Cortex of kidney (tissue), 1 donor: ENCODE measurements at places on chromosomes 7 and 10.

DNA sequence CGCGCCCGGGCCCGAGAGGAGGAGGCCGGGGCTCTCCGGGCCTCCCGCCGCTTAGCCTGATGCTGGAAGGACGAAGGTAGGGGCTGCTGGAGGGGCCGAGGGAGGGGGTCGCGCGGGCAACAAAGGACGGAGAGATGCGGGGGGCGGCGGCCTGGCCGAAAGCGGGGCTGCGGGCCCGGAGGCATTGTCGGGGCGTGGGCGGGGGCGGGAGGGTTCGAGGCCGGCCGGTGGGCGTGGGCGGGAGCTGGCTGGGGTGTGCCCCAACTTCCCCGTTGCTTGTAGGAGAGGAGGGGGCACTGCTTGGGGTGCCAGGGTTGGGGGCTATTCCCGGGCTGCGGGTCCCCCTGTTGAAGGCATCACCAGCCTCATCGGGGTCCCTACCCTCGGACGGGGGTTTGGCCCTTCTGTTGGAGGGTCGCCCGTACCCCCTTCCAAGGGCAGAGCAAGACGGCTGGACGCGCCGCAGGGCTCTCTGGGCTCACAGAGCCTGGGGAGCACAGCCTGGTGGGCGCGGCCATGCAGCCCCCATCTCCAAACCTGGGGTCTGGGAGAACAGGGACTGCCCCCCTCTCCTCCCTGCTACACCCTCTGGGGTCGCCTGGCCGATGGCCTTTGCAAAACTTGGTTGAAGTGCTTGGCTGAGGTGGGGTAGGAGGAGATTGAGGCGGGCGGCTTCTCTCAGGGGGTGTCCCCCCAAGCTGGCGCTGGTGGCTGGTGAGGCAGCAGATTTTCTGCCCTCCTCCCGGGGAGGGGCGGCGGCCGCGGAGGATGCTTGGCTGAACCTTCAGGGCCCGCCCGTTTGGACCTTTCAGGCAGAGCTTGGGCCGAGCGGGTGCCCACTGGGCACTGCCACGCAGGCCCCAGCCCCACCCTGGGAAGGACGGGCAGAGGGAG is 699 bp downstream of the CLIP2 start:
- no peak for DNase-seq

GRCh38 chr10:97490592-97490991 is 7.6 kb downstream of the MMS19 start:
- DNase-seq, result no peak

DNA sequence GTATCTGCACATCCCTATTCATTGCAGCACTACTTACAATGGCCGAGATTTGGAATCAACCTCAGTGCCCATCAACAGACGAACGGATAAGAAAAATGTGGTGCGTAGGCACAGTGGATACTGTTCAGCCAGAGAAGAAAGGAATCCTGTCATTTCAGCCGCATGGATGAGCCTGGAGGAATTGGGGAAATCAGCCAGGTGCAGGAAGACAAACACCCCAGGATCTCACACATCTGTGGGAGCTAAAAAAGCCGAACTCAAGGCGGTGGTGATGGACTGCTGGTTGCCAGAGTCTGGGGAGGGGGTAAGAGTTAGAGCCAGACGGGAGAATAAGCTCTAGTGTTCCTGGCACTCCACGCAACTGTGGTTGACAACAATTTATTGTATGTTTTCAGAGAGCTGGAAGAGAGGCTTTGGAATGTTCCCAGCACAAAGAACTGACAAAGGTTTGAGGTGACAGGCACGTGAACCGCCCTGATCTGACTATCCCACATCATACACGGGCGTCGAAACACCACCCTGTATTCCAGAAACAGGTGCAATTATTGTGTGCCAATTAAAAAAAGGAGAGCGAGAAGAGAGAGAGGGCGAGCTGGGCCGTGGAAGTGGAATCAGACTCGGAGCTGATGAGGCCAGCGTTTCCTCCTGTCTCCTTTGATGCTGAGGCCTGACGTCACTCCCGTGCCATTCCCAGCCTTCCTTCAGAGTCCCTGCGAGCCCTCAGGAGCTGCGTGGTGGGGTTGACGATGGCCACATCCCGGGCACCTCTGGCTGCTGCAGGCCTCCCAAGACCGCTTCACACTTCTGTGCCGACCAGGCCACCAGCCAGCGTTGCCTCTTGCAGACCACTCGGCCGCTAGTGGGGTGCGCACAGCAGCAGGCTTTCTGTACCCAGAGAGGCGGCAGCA is 189.5 kb downstream of the DNAJB6 start:
- no peak for DNase-seq

- DNase-seq, result no peak
Observed at GRCh38 chr7:148835854-148836253, 48.2 kb downstream of the EZH2 start.

DNA sequence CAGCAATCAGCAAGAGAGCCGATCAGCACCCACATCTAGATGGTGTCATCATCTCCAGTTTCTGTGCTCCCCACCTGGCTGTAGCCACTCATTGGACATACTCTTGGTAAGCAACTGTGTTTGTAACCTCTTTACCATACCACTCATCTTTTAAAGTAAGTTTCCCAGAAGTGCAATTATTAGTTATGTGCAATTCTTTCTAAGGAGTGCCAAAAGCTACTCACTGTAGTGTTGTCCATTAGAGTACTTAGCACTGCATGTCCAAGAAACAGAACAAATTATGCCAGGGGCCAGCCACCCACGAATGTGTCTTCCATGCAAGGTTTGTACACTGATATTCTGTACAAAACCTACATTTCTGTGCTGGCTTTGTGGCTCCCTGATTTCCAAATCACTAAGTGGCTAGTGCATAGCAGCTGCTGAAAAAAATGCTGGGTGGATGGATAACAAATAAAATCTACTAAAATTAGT is 131.9 kb downstream of the SRPK2 start:
- DNase-seq, result no peak

- DNase-seq, result no peak
Observed at GRCh38 chr10:130169136-130169859, 33.1 kb downstream of the GLRX3 start.

GRCh38 chr10:86773498-86773897 is 17.1 kb downstream of the BMPR1A start:
- no peak for DNase-seq

DNA sequence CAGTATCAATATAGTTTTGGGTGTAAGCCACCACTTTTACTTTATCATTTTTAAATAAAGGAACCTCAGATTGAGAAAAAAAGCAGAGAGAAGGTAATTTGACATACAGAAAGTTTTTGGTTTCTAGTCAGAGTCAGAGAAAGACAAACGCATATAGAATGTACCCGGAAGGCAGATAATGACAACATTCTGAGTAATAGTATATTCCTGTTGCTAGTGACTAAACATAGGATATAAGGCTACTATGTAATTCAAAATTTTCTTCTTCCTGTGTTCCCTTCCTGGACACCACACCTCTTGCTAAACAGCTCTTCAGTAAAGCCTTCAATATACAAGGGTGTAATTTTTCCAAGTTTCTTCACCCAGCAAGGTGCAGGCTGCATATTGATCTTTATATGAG is 597.6 kb downstream of the PCDH15 start:
- DNase-seq, result no peak

DNA sequence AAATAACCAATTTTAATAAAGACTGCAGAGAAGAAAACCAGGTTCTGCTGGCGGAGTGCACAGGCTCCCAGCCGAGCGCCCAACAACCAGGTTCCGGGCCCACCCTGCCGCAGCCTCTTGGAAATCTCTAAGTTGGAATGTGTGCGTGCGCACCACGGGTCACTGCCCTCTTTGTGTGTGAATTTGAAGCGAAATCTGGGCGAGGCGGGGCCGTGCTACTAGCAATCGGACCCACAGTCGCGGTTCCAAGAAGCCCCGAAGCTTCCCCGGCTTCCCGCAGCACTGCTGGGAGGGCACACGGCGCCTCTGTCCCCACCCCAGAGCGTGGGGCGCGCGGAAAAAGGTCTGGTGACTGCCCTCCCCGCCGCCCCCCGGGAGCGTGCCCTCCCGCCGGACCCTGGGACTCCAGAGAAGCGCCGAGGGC is 666 bp upstream of the MAP3K8 start:
- no peak for DNase-seq

DNA sequence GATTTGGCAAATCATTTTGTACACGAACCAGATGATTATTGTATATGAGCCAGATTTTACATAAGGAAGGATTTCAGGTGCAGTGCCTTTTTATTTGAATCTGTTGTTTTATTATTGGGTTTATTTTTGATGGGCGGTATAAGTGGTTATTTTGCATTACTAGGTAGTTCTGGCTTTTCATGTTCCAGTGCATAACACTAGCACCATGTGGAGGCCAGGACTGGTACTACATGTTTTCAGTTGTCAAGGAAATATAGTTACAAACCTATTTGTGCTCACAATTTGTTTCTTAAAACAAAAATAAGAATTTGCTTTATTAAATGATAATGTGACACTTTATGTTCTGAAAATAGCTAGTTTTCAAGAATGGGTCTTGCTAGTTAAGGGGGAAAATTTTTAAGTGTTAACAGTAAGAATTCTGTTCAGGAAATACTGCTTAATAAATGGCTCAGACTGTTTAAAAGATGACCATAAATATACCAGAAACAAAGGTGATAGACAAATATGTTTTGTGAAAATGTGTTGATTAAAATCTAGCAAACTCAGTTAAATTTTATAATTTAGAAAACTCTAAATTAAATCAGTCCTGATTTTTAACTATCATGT is 7.1 kb upstream of the SEMA3E start:
- no peak for DNase-seq

- no peak for DNase-seq
Observed at GRCh38 chr10:127524908-127525665, 24.0 kb upstream of the NPS start.

DNA sequence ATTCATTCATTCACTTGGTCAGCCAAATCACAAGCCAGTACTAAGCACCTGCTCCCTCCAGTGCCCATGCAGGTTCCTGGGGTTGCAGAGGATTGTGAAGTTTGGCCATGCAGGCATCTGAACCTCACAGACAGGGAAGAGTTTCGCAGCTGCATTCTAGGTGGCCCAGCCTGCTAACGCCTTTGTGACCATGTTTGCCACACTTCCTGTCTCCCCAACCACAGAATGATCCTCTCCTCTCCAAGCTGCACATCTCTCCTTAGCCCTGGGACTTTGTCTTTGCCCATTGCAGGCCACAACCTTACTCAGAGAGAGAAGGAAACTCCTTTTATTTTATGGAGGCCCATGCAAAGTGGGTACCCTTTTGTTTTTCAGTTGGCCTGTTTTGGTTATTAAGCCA is 31.8 kb downstream of the EPDR1 start:
- DNase-seq, result no peak

DNA sequence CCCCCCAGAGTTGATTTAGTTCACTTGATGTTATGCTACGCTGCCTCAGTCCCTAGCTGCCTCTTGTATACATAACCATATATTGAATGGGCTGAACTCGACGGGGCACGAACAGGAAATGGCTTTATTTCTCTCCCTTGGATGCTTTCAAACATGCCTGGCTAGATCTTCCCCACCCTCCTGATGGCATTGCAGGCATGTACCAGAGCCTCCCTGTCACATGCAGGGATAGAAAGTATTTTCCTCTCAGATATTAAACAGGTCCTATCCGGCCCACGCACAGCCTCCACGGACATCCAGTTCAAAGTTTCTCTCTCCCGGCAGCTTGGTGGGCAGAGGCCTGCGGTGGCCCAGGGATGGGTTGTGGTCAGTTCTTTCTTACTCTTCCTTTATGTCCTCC is 422.1 kb downstream of the RPS24 start:
- no peak for DNase-seq

GRCh38 chr10:123165445-123166072 is 11.4 kb downstream of the BUB3 start:
- DNase-seq, result no peak

DNA sequence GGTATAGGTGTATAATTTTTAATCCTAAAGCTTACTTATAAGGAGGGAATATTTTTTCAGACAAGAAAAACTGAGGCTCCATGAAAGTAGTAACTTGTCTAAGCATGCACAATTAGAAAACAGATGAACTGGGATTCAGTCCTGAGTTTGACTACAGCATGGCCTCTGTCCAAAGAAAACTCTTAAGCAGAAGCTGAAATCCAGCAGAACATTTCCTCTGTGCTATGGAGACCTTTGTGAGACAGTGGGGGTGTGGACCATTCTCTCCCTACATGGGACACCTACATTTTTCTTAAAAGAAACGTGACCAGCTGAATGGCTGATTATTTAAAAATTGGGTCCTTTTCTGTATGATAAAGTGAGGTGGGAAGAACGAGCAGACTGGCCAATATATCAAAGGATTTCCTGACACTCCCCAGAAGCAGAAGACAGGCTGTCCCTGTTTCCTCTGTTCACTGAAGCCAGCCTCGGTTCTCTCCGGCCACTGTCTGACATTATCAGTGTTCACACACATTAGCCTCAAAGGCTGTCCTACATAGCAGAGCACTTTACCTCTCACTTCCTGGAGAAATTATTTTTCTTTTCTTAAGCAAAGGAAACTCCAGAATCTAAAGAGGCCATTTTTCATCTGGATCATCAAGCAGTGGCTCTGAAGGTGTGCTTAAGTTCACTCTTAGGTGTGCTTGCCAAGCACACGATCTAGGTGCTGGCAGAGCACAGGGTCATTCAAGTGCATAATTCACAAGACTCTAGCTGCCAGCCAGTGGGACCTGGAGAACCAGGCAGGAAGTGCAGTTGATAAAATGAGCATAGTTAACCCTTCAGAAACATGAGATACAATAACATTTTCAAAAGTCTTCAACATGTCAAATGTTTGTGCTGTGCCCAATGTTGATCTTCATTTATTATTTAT is 40.4 kb upstream of the KIAA1217 start:
- DNase-seq, result no peak

- no peak for DNase-seq
Observed at GRCh38 chr10:12056748-12057147, 12.0 kb upstream of the DHTKD1 start.

- DNase-seq, result no peak
Observed at GRCh38 chr10:123583639-123584418, 82.3 kb upstream of the GPR26 start.

- no peak for DNase-seq
Observed at GRCh38 chr10:97607095-97607636, 17.6 kb downstream of the C10orf62 start.

DNA sequence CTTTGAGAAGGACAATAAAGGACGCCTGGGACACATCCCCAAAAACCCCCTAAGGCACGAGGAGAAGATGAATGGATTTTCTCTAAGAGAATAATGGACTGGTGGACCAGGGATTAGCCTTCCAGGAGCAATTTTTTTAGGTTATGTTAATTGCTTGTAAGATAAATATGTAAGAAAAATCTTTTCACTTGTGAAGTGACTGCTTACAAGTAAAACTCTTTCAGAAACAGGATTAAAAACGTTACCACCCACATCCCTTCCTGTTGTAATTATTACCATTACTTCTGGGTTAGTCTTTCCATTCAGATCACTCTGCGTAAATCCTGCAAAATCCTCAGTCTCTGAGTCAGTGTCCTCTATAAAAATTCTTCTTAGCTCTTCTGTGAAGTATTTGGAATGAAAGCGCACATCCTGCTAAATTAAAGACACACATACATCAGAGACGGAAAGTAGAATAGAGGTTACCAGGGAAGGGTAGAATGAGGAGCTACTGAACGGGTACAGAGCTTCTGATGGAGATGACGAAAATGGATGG is 34.3 kb downstream of the CDCA7L start:
- DNase-seq, result no peak

- no peak for DNase-seq
Observed at GRCh38 chr7:104967595-104967994, 46.4 kb upstream of the KMT2E start.
